Stimulated activated naive CD8-positive, alpha-beta T cell treated with anti-CD3 and anti-CD28 coated beads, Interleukin-15, Interleukin-2, amounts not matched to agents 100 U/mL and 50 U/mL, for 24 hours (primary cell): ENCODE measurements at places on chromosomes 16 and 17.

DNA sequence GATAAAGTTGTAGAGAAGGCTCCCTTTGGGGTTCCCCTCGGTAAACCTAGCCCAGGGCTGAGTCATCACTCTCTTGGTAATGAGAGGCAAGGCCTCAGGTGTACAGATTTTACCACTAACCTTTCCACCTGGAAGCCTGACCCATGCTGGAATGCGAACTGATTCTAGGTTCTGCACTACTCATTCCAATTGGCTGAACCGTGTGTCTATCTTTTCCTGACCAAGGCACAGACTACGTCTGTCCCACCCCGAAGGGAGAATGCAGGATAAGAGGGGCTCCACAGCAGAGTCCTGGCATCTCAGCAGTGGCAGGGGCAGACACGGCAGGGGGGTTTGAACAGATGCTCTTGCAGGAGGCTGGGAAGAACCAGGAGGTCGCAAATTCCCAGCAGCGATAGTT is 65.4 kb upstream of the B4GALNT2 start:
- no peak for DNase-seq

DNA sequence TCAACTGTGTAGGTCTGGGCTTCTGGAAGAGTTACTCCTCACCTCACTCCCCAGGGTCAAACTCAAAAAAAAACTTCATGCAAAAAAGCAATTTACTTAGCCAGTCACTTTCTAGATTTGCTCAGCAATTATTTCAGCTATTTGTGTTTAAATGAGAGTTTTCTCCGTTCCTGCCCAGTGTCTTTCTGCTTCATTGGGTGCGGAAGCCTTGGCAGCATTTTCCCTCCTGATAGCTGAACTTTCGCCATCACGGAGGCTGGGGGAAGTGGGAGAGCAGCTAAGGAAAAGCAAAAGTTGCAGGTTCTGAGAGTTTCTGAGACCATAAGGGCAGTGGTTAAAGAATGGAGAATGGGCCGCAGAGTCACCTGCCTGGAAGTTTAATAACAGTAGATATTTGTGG is 287.1 kb upstream of the DYNLRB2 start:
- no peak for DNase-seq

DNA sequence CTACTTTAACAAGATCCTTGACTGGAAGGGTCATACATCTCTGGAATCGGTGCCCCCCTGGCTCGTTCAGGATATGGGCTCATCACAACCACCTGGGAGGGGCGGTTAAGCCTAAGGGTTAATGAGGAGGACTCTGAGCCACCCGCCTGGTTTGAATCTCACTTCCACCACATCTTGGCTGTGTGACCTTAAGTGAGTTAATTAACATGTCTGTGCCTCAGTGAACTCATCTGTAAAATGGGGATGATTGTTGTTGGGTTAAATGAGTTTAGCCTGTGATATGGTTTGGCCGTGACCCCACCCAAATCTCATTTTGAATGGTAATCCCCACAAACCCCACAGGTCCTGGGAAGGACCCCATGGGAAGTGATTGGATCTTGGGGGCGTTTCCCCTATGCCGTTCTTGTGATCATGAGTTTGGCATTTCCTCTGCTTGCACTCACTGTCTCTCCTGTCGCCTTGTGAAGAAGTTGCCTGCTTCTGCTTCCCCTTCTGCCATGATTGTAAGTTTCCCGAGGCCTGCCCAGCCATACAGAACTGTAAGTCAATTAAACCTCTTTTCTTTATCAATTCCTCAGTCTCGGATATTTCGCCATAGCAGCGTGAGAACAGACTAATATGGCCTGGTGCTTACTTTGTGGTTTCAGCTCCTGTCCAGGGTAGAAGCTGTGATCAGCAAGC is 214.0 kb upstream of the CIBAR2 start:
- no peak for DNase-seq

DNA sequence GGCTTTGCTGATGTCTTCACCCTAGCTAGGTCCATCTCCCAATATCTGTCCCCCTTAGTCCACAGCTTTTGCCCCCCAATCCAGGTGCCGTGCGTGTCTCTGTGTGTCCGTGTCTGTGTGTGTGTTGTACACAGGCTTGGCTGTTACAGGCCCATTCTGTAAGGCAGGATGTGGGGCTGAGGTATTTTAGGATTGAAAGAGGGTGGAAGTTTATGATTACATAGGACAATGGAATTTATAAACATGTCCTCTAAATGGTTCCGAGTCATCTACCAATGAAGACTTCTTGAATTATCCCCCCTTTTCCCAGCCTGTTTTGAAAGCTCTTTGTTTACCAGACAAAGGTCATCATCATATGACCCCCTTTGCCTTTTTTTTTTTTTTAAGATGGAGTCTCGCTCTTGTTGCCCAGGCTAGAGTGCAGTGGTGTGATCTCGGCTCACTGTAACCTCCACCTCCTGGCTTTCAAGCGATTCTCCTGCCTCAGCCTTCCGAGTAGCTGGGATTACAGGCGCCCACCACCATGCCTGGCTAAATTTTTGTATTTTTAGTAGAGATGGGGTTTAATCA is 21.9 kb downstream of the ACE start:
- no peak for DNase-seq

DNA sequence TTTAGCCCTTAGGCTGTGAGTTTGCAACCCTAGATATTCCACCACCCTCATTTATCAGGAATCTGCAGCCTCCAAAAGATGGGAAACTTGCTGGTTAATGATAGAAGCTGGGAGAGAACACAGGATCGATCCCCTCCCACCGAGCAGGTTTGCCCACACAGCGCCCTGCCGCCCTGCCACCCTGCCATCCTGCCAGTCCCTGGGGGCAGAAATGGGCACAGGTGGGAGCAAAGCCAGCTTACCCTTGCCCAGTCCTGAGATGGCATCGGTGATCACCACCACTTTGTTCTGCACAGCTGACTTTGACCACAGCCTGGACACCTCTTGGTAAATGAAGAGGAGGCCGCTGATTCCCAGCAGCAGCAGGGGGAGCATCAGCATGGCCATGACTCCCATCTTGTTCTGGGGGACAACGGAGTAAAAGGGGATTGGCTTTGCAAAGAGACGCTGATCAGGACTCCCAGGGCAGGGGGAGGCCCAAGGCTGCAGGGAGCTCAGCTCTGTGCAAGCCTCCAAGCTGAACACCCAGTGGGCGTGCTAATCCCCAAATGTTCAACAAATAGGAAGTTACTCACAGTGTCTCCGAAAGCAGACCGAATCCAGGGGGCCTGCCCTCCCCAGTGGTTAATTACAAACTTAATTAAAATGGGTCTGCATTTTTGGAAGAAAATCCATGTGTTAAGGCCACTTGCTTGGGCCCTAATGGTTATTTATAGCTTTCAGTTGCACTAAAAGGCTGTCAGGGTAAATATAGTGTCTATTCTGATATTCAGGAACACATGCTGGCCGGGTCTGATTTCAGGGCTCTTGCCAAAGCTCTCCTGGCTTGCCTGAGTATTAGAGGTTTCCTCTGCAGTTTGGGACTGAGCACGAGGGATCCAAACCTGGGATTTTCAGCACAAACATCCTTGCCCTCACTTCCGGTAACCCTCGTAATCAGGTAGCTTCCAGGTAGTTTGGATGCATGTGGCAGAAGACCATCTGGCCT is at the start of gene DHRS7C:
Gene DHRS7C, minus strand, starts transcription at position 704 of the 988 bp plus-strand sequence. Its CDS starts 308 bp downstream, at position 396.
- DNase-seq = no peak

DNA sequence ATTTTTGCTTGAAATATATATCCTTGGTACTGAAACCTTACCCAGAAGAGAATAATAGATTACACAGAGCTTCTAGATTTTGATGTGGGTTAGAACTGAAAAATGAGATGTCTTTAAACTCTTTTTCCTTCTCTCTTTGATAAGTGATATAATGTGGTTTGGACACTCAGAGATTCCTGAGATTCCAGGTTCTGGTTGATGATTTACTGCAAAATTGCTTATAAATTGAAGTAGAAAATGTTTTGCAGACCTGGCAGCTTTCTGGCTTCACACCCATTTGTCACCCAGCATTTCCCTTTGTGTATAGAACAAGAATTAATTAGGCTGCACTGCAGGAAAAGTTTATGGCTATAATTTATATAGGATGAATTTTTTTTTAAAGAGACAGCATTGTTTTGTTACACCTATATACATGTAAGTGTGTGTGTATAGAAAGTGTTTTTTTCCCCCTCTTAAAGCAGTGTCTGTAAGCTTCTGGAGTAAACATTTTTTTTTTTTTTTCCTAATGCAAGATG is 23.5 kb downstream of the AATF start:
- DNase-seq = no peak

GRCh38 chr17:73510981-73511718 is 133.1 kb downstream of the SDK2 start:
- no peak for DNase-seq

- DNase-seq = no peak
Measured at GRCh38 chr16:51071326-51071725, 79.7 kb downstream of the SALL1 start.

DNA sequence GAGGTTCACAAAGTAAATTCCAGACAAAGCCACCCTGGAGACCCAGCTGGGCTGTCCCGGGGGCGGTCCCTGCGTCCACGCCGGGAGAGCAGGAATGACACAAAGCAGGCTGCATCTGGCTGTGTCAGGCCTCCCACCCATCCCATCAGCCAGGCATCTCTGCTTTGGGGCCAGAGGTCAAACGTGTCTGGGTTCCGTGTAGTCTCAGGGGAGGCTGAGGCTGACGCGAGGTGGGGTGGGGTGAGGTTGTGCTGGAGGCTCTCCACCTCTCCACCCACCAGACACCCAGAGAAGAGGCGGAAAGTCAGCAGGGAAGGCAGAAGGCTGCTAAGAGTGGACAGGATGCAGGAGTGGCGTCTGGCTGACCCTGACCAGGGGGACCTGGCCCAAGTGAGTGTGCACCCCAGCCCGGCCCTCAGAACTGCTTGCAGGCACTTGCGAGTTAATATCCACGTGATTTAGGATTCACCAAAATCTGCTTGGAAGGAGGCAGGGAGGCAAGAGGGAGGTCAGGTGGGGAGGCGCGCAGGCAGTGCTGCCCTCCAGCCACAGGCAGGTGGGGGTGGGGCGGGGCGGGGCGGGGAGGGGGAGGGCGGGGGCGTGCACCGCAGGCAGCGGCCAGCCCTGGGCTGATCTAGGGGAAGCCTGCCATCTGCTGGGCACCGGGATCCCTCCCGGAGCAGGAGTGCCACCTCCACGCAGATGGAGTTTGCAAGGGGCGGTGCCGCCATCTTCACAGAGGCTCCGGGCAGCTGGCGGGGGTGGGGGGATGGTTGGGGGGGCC is 44.3 kb downstream of the TBC1D16 start:
- DNase-seq = peak; percentile 89

DNA sequence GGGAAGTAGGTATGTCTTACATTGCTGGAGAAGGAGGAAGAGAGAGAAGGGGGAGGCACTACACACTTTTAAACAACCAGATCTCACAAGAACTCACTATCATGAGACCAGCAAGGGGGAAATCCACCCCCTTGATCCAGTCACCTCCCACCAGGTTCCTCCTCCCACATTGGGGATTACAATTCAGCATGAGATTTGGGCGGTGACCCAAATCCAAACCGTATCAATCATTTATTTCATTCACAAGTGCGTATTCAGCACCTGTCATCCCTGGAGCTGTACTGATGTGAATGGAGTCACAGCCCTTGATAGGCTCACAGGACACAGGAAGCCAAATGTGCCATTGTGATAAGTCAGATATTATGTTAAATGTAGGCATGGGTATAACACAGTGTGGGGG is 228.3 kb upstream of the HSBP1 start:
- DNase-seq = no peak

DNA sequence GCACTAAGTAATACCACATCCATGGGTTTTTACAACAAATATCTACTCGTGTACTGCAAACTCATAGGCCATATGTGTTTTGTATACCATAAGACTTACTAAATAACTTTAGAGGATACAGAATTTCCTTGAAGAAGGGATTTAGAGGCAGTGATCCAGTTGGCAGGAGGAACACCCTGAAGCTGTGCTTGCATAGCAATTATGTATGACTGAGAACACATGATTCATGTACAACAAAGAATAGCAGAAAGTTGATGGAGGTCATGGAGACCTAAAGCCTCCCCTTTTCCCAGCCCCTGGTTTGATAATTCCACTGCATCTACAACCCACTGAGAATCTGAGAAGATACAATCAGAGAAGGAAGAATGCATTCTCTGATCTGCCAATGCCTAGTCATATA is 83.8 kb upstream of the PMFBP1 start:
- no peak for DNase-seq

GRCh38 chr16:11994143-11995119 is 17.9 kb downstream of the SNX29 start:
- no peak for DNase-seq

DNA sequence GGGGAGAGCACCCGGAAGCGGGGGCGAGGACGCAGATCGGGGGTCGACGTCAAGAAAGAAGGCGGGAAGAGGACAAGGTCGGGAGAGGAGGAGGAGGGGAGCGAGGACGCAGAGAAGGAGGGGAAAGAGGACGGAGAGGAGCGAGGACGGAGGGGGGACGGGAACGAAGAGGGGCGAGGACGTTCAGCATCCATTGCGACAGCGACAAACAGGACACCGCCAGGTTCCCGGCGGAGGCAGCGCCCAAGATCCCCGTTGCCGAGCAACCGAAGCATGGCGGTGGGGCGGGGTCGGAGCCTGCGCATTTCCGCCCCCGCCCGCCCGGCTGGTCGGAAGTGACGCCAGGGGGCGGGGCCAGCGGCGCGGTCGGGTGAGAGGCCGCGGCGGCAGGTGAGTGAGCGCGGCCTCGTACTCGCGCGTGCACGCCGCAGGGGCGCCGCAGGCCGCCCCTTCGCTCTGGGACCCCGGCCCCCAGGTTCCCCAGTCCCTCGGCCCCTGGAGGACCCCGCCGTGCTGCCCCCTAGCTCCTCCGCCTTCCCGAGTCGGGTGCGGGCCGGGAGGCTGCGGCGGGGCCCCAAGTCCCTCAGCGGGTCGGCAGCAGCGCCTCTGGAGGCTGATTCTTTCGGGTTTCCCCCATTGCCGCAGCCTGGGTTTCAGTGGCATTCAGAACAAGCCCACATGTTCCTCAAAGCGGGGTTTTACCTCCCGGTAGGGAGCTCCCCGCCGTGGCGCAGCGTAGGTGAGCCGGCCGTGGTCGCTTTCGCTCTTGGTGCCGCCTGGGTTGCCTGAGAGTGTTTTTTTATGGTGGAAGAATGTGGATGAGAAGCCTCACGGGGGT is at the start of gene FAM234A:
Gene FAM234A, plus strand, starts transcription at position 354 of the 838 bp plus-strand sequence. CDS start 19,593 bp downstream, outside the sequence.
- peak; percentile 98 for DNase-seq

GRCh38 chr17:74042744-74043486 is 160.6 kb upstream of the RPL38 start:
- DNase-seq = peak; percentile 34

GRCh38 chr16:86914876-86915717 is 336.7 kb downstream of the FOXL1 start:
- DNase-seq = no peak

- peak; percentile 23 for DNase-seq
Measured at GRCh38 chr17:56681561-56682266, 88.2 kb downstream of the NOG start.

- peak; percentile 63 for DNase-seq
Measured at GRCh38 chr17:80970044-80970761, 21.4 kb upstream of the CHMP6 start.

DNA sequence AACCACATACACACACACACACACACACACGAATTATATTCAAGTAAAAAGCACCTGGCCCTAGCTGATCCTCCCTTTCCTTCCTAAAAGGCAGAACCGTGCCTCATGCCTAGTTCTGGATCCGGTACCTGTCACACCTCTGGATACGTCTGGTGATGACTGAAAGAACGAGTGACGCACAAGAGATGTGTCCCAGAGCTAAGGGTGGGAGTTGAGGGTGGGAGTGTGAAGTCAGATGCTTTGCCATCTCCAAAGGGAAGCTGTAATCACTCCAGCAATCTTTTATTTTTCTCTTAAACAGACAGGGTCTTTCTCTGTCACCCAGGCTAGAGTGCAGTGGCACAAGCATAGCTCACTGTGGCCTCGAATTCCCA is 26.5 kb upstream of the GSG1L start:
- DNase-seq = no peak

- no peak for DNase-seq
Measured at GRCh38 chr16:74298104-74298503, 1.5 kb downstream of the PSMD7 start.

GRCh38 chr17:81187120-81187519 is 21.1 kb upstream of the AATK start:
- DNase-seq = no peak
